Cortex of kidney (tissue), 1 donor: ENCODE measurements at places on chromosomes 3 and 15.

GRCh38 chr15:74322558-74323180 is 44.8 kb downstream of the CYP11A1 start:
- no peak for DNase-seq

GRCh38 chr3:112633757-112634156 is 7.2 kb downstream of the CCDC80 start:
- DNase-seq, result no peak

GRCh38 chr3:150737874-150738679 is 24.9 kb downstream of the SIAH2 start:
- no peak for DNase-seq

DNA sequence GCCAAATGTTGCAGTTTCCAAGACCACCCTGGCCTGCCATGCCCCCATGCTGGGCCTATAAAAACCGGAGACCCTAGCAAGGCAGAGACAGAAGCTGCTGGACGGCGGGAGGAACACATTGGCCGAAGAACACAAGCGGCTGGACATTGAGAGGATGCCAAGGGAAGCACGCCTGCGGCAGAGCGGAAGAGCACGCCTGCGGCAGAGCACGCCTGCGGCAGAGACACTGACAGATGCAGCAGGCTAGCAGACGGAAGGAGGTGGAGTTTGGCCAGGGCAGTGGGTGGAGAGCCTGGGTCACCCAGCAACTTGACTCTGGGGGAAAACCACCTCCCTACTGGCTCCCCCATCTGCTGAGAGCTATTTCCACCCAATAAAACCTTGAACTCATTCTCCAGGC is 322.3 kb upstream of the TBL1XR1 start:
- no peak for DNase-seq

- no peak for DNase-seq
Observed at GRCh38 chr15:62027263-62027565, 33.0 kb downstream of the VPS13C start.

- DNase-seq, result no peak
Observed at GRCh38 chr3:157692468-157692867, 189.3 kb upstream of the VEPH1 start.

GRCh38 chr3:31766669-31767068 is 214.4 kb downstream of the OSBPL10 start:
- DNase-seq, result no peak

GRCh38 chr3:74614107-74614967 is at the start of gene CNTN3:
Gene CNTN3, minus strand, starts transcription at chr3:74614659. Its CDS starts 93,547 bp downstream, at chr3:74521112.
- no peak for DNase-seq

DNA sequence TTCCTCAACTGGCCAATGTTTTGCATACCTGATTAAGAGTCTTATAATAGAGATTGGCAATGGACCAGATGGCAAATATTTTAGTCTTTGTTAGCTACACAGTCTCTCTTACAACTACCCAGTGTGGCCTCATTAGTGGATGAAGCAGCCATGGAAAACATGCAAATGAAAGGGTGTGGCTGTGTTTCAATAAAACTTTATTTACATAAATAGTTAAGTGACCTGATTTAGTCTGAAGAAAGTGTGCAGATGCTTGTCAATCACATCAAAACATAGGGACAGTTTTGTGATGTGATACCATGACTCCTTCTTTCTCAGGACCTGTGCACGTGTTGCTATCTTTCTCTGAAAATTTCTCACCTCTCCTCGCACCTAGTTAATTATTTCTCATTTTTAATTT is 309.8 kb upstream of the GRM7 start:
- DNase-seq, result no peak

DNA sequence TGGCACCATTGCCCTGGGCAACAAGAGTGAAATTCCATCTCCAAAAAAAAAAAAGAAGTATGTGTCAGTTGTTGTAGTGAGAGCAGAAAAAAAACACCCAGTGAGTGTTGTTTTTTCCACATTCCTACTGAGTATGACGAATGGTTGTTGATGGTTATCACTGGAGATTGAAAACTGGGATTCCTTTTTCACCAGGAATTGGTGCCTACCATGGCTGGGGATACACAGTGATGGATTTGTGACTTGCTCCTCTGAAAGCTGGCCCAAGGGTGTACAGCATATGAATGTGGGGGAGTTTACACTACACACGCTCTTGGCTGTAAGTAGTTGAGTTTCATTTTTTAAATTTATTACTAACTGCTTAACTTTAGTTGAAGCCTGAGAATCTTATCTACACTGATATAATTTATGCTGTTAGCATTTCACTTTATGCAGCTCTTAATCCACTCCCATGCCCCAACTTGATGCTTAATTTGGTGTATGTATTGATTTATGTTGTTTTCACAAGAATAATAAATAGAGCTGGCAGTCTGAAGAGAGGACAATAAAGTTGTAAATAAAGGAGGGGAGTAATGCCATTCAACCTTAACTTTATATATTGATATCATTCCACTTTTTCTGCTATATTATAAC is 56.0 kb upstream of the MME start:
- DNase-seq, result no peak
